ENCODE measurements at places on chromosomes 12 and 14. TPM values are rescaled to one million over a fixed set of nuclear protein-coding genes. Genes with fewer than 3 reads are reported as not detected.

DNA sequence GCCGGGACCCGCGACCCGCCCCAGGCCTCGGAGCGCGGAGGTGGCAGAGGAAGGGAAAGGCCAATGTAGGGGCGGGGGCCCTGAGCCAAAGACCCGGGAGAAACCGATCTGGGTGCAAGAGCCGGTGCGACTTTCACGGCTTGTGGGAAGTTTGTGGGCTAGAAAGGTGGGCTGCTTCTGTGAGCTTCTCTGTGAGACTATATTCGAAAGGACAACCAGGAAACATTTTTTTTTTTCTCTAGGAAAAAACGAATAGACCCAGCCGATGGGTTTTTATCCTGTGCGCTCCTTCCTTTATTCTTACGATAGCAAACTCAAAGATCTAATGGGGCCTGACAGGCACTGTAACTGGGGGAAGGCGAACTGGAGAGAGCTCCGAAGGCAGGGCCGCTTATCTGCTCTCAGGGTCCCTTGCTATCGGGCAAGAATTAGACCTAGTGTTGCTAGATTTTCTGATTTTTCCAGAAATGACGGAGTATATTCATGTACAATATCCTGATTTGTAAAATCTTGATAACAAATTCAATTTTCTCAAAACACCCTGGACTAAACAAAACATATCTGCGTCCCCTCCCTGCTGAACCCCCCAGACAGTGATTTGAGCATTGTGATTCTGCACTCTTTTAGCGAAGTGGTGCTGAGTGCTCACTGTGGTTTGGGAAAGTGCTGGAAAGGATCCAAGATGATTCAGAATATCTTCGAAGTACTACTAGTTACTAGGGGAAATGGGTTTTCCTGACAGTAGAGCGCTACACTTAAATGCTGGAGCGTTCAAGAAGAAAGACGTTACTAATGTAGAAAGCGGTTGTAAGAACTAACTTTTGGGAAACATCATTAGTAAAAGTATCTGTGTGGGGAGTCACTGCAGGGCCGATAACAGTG, 563 bp upstream of the STXBP6 start:
- DNase-seq: no peak

GRCh38 chr12:9648701-9649531, 20.6 kb upstream of the CLEC2D start:
- no peak for DNase-seq

DNA sequence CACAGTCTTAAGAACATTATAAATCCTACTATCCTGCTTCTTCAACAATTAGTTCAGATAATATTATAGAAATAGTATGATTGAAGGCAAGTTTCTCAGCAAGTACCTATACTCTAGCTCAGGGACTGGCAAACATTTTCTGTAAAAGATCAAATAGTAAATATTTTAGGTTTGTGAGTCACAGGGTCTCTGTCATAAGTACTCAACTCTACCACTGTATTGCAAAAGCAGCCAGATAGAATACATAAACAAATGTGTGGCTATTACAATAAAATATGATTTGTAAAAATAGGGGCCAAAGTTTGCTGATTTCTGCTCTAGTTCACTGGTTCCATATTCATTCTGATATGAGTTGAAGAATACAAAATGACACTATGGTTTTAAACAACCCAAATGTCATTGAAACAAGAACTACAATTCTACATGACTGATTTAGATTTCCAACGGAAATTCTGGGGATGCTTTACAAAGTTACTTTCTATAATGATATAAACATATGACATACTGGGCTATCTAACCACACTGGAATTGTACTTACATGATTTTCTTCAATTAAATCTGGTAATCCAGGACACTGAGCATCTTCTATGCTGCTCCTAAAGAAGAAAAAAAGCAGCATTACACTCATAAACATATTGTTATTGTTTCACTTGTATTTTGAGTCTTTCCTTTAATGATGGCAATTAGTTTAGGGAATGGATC, 23.2 kb downstream of the LGALS3 start:
- DNase-seq: no peak

DNA sequence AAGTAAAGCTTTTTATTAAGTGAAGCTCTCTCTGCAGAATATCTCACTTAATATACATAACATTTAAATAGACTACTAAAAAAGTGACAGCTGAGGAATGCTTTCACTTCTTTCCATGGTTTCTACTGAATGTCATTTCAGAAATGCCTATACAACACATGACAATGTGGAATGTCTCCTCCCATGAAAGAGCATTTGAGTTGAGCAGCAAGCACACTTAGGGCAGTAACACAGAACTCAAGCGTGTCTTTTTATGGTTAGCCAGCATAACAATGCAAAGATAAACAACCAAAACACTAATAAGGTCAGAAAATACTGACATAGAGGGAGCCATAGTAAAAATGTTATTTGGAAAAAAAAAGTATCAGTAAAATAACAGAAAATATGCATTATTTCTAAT, 9.4 kb downstream of the PPP1R12A start:
- DNase-seq: no peak

The SYT1 gene
- not detected for total RNA-seq

DNA sequence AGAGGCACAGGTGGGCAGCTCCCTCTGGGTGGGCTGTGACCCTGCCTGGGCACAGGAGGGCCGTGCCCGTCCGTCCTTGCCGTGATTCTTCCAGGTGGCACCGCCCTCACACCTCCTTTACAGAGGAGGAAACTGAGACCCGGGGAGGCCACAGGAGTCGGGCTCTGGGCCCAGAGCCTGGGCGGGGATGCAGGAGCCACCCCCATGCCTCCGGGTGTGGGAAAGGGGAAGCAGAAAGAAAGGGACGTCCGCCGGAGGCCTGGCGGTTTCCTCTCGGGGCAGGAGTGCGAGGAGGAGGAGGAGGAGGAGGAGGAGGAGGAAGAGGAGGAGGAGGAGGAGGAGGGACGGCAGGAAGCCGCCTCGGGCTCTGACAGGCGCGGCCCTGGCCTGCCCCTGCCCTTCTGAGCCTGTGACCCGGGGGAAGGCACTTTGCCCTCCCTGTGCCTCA, 23.0 kb downstream of the SH2B3 start:
- peak; percentile 65 for DNase-seq

The SLCO1B1 gene
- not detected for total RNA-seq

GRCh38 chr12:102479099-102479885, 1.1 kb downstream of the IGF1 start:
- no peak for DNase-seq

DNA sequence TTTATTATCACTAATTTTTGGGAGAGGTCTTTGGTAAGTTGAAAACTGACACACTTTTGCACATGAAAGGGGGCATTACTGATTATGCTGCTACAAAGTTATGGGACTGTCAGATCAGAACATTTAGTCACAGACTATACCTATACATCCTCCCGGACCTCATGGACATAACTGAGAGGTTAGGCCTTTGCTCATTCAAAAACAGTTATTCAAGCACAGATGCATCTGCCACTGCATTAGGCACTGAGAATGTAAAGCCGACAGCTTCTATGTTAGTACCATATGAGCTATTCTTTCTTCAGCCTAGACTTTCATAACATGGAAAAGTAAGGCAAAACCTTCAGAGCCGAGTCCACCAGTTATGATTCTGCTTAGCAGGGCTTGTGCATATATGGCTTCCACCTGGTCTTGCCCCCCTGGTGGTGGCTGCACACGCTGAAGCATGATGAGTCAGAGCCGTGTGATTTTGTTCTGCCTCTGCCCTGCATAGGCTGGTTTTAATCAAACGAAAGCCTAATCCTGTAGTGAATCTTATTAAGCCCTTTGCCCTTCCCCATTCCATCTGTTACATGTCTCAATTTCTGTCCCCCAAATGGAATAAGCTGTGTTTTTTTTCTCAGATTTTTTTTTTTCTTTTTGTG, 21.8 kb upstream of the RNU6-8 start:
- DNase-seq: no peak

GRCh38 chr12:98146043-98146442, 369.3 kb upstream of the TMPO start:
- no peak for DNase-seq

DNA sequence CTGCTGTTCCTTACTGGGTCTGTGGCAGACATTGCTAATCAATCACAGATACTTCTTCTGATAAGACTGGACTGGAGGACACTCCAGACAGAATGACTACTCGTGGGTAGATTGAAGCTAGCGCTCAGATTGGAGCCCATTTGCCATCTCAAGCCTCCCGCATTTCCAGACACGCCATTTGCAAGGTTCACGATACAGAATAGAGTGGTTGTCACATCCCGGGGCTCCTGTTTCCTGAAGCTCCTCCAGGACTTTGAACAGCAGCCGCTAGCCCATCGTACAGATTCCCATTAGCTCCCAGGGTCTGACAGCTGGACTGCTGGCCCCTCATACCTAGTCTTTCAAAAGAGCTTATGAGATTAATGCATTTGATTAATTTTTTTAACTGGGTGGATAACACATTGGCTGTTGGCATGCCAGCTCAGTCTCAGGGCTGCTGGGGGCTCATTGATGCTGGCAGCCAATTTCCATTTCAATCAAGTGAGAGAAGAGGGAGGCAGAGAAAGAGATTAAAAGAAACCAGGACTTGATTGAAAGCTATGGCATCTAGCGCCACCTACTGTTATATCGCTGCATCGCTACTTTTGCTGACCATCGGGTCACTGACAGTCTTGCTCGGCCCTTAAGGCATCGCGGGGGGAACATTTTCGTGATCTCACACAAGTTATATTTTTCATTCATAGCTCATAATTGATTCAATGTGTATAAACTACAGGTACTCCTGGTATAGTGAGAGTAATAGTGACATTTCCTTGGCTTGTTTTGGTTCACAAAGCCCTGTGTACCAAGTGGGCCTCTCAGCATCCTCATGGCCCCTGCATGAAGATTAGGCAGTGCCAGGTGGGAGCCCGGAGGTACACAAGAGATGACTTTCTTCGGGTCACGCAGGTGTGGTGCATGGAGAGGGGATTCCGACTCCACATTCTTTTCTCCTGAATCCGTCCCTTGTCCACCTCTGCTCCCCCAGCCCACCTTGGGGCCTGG, 78.6 kb downstream of the CCDC60 start:
- no peak for DNase-seq

DNA sequence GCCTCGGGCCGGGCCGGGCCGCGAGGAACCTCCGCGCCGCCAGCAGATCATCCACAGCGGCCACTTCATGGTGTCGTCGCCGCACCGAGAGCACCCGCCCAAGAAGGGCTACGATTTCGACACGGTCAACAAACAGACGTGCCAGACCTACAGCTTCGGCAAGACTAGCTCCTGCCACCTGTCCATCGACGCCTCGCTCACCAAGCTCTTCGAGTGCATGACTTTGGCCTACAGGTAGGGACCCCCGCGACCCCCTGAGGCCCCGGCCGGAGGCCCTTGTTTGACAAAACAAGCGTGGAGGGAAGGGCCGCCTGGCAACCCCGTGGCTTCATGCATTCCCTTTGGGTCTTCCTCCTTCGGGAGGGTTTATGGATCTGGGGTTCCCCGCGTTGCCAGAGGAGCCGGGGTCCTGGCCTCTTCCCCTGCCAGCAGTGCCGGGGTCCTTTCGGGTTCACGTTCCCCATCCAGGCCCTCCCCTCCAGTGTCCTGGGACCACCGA, 526 bp downstream of the MLXIP start:
- DNase-seq: no peak

GRCh38 chr12:80513211-80513610, 69.2 kb downstream of the PTPRQ start:
- no peak for DNase-seq

The AMIGO2 gene
- 9.7 TPM for total RNA-seq

The FGF23 gene
- total RNA-seq: not detected

DNA sequence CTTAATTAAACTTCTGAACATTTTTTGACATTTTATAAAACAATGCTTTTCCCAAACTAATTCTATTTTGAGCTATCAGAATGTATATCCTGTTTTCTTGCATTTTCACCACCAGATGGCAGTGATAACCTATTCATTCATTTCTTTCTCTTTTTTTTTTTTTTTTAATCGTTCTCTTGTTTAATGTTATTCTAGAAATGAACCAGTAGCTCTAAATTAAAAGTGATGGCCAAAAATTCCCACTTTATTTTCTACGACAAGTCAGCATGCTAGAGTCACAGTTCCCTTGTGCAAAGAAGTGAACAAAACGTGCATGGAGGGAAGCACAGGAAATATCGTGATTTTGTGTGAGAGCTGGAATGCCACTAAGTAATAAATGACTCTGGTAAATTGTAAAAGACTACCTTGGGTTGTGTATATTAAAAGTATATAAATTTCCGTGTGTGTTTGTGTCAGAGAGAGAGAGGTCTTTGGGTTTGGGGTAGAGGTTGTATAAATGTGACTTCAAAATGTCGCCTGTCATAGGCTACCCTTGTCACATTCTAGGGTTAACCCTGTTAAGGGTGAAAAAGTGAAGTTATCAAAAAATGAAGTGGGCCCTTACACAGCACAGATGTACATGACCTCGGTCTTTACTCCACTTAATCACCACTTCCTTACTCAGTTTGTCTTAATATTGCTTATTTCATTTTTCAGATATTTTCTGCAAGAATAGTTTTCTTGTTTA, 40.4 kb upstream of the LDHB start:
- peak; percentile 69 for DNase-seq

- no peak for DNase-seq
These were observed 3.6 kb upstream of the SSTR1 start for GRCh38 chr14:38203929-38204718.

- DNase-seq: no peak
These were observed 6.7 kb downstream of the ANO4 start for GRCh38 chr12:100801320-100801719.

- no peak for DNase-seq
These were observed 4.3 kb upstream of the KRT72 start for GRCh38 chr12:52605542-52605941.

DNA sequence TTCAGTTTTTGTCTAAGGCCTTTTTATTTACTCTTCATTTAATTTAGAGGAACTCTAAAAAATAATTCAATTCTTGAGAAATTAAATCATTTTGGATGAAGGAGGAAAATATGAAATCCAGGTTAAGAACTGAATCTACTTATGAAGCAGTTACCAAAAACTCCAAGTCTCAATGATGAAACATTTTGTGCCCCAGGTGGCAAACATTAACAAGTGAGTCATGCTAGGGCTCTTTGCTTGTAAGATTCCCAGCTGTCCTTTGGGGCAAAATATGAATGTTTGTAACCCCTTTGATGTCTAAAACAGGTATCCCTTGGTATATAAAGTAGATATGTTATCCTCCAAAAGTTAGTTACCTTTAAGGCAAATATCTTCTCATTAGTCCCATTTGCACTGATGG, 202.4 kb downstream of the NEDD1 start:
- DNase-seq: no peak

DNA sequence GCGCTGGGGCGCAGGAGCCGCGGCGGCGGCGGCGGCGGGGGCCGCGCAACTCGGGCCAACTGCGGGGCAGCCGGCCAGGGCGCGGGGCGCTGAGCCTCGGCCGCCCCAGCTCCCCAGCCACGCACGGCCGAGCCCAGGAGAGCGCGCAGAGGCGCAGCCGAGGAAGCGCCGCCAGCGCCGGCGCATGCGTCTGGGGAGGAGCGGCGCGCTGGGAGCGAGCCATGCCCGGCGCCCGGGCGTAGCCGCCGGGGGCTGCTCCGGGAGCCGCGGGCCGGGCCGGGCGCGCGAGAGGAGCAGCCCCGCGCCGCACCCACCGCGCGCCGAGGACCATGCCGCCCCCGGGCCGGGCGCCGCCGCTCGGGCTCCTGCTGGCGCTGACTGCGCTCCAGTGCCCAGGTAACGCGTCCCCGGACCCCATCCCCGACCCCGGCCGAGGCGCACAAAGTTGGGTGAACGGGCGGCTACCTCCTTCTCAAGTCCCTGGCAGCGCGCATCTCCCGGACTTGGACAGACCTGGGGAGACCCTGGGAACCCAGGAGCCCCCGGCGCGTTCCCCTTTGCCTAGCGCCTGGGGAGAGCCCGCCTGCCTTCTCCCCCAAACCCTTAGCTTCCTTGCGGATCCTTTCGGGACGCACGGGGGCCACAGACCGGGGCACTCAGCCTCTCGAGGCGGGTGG, 121.4 kb downstream of the AACS start:
- no peak for DNase-seq

The MTA1 gene
- total RNA-seq: 113 TPM
